ENCODE measurements at places on chromosomes 11 and 22.
A peak's percentile ranks its signal among the peaks of the same experiment; 100 is the strongest.

GRCh38 chr11:1064167-1064566, 10.5 kb upstream of the MUC2 start:
- no peak for DNase-seq

GRCh38 chr11:67230406-67230805, 35.9 kb upstream of the GRK2 start:
- DNase-seq, result no peak

GRCh38 chr11:94526645-94527438, 14.6 kb downstream of the C11orf97 start:
- no peak for DNase-seq

- no peak for DNase-seq
Measured at GRCh38 chr11:132451942-132452601, 1080.2 kb downstream of the OPCML start.

GRCh38 chr11:75160220-75160757, 9.4 kb downstream of the SLCO2B1 start:
- no peak for DNase-seq

DNA sequence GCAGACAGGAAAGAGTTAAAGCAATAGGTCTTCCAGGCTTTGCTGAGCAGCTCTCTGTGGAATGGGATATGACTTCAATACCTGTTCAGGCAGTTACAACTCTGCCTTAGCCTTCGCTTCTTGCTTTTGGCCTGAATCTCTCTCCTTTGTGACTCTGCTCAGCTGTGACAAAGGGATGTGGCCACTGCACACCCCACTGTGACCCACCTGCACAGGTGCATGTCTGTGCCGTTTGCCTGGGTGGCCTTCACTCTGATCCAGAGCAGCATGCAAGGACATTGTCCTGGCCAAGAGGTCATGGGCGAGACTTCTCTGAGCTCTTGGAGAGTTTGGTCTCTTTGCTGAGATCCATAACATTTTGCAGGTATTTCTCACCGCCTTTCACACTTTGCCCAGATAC, 891.3 kb downstream of the BRD1 start:
- DNase-seq, result no peak

GRCh38 chr11:95465887-95466286, 234.9 kb upstream of the SESN3 start:
- no peak for DNase-seq

GRCh38 chr11:23359297-23359696, 499.0 kb upstream of the CCDC179 start:
- DNase-seq, result no peak

- DNase-seq, result peak; percentile 36
Measured at GRCh38 chr11:17014833-17015626, 816 bp upstream of the PLEKHA7 start.

DNA sequence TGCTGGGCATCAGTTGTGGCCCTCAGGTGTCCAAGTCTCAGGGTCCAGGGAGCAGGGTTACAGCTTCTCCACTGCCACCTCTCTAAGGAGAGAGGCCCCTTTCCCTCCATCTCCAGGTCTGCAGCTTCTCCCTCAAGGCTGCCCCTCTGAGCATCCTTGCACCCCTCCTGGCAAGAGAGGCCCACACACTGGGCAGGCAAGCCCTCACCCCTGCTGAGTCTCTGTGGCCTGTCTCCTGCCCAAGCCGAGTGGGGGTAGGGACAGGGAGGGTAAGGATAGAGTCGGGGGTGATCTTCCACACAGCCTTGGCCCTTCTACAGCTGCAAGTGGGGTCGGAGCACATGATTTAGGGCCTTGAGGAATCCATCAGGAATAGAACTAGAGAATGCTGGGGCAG, 76.6 kb downstream of the ST3GAL4 start:
- DNase-seq, result no peak

DNA sequence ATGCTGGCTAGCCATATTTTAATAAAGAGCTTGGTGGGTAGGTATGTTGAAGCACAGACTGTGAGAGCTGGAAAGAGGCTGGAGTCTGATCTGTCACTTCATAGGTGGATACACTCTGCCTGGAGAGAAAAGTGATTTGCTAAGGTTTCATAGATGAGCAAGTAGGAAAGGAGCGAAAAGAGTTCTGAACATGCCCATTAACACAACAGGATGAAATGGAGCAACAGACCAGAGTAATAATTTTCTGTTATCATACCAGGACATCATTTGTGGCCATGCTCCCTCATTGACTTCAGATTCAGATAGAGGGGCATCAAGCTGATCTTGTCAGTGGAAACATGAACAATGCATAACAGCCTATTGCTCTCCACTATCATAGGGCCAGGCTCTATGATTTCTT, 452.9 kb downstream of the JRKL start:
- DNase-seq, result no peak

DNA sequence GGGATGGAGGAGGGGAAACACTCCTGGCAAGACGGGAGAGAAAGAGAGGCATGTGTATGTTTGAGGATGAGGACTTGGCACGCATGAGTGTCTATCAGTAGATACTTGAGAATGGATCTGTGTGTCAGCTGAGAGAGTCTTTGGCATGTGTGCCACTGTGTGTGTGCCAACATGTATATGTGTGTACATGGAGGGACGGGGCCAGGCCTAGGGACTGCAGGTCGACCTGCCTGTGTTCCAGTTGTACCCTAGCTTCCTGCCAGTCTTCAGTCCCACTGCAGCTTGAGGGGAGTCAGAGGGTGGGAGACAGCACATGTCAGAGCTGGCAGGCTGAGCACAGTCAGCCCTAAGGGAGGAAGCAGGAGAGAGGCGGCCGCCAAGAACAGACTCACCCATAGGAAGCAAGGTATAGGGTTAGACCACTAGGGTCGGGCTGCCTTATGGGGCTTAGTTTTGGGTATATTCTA, 5.6 kb downstream of the CLCF1 start:
- no peak for DNase-seq

DNA sequence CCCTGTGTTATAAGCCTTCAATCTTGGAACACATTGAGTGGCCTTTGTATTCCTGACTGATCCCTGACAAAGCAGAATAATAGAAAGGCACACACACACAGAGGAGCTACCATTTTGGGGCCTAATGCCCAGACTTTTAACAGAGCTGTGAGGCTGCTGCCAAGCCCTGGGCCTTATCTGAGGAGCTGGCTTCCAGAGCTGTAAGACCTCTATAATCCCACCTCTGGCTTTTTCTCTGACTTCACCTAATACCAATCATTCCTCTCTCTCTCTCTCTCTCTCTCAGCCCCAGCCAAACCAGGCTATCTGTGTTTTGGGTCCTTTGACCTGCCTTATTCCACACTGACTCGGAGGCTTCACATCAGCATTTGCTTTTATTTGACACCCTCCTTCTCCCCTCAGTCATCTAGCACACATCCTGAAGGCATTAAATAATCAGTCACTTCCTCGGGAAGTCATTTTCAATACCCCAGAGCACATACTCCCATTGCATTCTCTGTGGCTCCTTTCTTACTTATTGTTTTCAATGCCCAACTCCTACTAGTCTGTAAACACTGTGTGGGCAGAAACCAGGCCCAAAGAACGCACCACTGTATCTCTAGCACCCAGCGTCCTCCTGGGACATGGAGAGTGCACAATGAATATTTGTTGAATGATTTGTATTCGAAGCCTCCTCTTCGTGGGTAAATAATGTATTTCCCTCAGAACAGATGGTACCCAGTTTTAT, 21.2 kb upstream of the TRIM44 start:
- DNase-seq, result no peak

DNA sequence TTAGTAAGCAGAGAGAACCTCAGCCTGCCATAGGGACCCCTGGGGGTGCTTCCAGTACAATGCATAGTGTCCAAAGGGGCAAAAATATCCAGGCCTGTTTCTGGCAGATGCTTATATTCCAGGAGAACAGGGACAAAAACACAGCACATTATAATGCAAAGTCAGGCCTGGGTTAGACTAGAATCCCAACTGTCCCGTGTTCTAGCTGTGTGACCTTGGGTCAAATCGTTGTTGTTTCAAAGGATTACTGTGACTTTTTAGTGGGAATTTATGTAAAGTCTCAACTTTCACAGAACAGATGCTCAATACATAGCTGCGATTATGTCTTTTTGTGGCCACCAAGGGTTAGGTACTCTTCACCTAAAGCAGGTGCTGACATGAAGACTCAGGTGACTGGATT, 86.0 kb downstream of the USP35 start:
- no peak for DNase-seq

DNA sequence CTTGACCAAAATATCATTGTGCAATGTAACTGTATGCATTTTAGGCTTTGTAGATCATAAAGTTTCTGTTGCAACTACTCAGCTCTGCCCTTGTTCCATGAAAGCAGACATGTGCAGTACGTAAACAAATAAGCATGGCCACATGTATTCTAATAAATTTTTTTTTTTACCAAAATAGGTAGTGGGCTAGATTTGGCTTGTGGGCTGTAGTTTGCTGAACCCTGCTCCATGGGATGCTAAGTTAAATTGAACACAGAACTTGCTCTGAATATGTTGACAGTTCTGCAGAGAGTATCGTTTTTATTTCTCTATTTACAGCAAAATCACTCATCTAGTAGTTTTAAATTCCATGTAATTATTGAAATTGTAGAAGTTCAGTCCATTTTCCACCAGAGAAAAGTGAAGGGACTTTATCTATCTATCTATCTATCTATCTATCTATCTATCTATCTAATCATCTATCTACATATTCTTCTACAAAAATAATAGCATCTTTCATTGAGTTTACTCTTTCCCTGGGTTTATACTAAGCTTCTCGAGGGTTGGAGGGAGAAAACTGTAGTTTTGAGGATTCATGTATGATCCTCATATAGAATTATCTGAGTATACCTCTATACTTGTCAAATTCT, 9.5 kb upstream of the OOSP4A start:
- no peak for DNase-seq

- no peak for DNase-seq
Measured at GRCh38 chr11:35360055-35360530, 59.3 kb downstream of the SLC1A2 start.

GRCh38 chr22:44449061-44449682, 48.9 kb downstream of the RTL6 start:
- peak; percentile 73 for DNase-seq

- DNase-seq, result no peak
Measured at GRCh38 chr11:120645639-120646038, 134.1 kb downstream of the GRIK4 start.

GRCh38 chr22:42269432-42270175, 849 bp downstream of the TCF20 start:
- peak; percentile 83 for DNase-seq

DNA sequence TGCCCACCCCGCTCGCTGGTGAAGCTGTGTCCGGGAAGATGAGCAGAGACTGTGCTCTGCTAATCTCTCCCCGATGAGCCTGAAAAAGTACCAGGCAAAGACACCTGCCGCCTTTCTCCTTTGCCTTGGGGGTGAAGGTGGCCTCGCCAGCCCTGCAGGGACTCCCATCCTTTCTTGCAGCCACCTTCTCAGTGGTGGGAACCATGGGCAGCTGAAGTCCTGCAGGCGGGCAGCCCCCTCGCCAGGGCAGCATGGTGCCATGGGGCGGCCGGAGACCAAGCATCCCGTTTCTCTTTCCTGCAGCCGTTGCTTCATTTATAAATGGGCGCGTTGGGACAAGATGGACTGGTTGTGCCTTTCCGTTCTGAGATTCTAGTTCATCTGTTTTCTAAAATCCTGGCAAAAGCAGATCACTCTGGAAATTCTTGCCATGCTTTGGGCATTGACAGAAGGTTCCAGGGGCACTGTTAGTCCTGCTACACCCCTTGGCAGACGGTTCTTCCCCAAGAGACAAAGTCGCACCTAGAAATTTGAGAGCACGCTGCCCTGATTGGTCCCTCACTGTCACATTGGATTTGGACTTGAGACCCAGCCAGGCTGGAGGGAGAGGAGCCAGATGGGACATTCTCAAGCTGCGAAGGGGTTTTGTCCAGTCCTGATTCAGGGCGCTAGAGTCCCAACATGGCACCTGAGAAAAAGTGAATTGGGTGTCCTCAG, 7.5 kb downstream of the CTTN start:
- DNase-seq, result no peak

DNA sequence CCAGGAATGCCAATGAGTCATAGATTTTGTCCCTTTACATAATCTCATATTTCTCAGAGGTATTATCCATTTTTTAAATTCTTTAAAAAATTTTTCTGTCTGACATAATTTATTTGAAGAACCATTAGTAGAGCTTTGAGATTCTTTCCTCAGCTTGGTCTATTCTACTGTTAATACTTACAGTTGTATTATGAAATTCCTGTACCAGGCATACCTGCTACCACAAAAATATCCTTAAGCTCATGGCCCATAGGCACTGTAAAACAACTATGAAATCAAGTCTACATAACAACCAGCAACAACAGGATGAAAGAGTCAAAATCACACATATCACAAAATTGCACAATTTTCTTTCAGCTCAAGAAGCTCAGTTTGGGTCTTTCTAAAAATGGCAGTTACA, 541.3 kb downstream of the LUZP2 start:
- DNase-seq, result no peak

- DNase-seq, result no peak
Measured at GRCh38 chr11:38481391-38481790, 1883.4 kb upstream of the RAG2 start.

DNA sequence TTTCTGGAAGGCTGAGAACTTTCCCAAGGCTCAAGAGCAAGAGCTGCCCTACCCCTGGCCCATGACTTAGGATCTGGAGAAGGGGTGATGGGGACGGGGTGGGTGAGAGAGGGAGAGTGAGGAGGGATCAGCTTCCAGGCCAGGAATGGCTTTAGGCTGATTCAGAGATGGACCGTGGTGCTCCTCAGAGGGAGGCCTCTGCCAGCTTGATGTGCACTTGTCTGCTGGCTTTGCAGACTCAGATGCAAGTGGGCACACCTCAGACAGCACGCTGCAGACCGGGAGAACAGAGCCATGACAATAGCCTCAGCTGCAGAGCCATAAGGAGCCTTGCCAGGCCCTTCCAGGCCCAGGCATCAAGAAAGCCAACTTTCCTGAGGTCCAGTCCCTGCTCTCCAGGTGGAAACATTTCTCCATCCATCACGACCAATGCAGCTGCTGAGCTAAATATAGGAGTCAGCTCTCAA, 41.3 kb downstream of the ALX4 start:
- no peak for DNase-seq

DNA sequence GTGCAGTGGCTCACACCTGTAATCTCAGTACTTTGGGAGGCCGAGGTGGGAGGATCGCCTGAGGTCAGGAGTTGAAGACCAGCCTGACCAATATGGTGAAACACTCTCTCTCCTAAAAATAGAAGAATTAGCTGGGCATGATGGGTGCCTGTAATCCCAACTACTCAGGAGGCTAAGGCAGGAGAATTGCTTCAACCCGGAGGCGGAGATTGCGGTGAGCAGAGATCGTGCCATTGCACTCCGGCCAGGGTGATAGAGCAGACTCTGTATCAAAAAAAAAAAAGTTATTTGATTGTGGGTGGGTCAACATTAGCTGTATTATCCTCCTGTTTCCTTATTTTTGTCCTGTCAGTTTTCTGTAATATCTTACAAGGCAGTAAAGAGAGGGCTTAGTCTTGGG, 11.9 kb upstream of the RFPL1 start:
- no peak for DNase-seq

DNA sequence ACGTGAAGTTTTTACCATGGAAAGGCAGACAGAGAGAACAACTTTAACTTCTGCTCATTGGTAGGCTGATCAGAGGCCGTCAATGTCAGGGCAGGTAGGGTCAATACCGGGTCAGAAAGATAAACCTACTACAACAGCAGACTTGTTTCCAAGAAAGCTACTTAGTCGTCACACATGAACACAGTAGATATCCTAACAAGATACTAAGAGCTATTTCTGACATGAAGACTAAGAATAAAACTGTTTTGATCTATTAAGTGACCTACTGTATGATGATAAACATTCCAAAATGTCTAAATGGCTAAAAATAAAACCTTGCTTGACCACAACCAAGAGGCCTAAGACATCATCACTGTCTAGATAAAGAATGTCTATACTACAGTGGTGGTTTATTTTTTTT, 231.3 kb downstream of the CADM1 start:
- no peak for DNase-seq

Data from GM12865 (cell line).